ENCODE measurements at places on chromosomes 12 and 14.

GRCh38 chr12:108888031-108888430 lies 8.1 kb downstream of the DAO start:
- DNase-seq, result no peak

- no peak for DNase-seq
Measured at GRCh38 chr12:24049728-24050127, 100.3 kb upstream of the SOX5 start.

DNA sequence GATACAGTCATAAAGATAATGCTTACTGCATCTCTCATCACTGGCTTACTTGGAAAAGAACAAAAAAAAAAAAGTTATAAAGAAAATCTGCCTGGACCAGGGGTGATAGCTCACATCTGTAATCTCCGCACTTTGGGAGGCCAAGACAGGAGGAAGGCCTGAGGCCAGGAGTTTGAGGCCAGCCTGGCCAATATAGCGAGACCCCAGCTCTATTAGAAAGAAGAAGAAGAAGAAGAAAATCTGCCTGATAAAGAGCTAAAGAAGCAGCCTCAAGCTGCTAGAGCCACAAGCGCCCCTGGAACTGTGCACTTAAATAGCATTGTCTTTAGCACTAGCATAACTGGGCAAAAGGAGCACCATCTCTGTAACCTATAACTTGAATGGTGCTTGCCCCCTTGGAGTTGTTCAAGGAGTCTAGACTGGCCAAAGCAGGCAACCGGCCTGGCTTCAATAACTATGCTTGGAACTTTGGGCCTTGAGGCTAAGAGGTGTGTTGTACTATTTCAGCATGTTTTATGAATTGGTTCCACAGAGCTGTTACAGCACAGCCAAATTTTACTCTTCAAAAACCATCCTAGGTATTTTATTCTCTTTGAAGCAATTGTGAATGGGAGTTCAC lies 53.2 kb downstream of the SINHCAF start:
- no peak for DNase-seq

- DNase-seq, result no peak
Measured at GRCh38 chr14:68628605-68629310, 164.1 kb downstream of the ZFP36L1 start.

- no peak for DNase-seq
Measured at GRCh38 chr12:2292560-2292959, 239.8 kb downstream of the CACNA1C start.

DNA sequence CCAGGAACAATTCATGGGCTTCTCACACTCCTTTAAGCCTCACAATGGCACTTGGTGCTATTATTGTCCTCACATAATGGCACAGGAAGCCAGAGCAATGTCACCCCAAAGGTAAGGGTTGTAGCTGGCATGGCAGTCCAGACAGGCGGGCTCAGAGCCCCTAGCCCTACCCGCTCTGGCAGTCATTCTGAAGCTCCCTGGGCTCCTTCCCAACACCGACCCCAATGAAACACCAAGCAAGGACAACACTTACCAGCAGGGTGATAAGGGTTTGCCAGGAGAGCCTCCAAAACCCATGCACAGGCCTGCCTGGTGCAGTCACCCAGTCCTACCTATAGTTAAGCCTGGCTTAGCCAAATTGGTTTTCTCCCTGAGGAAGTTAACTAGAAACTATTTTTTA lies 30.8 kb downstream of the MAX start:
- no peak for DNase-seq
